ENCODE measurements at places on chromosomes 6 and 20. TPM values are rescaled to one million over a fixed set of nuclear protein-coding genes. Genes with fewer than 3 reads are reported as not detected.

Gene TUBB2B
- 4.3 TPM for total RNA-seq

Gene EDEM2
- total RNA-seq: 51.6 TPM

Gene SAMD10
- total RNA-seq: 2.3 TPM

Gene PPIL1
- total RNA-seq: 17.7 TPM

Gene PI16
- 3.8 TPM for total RNA-seq

Gene TBC1D7
- 17.1 TPM for total RNA-seq

DNA sequence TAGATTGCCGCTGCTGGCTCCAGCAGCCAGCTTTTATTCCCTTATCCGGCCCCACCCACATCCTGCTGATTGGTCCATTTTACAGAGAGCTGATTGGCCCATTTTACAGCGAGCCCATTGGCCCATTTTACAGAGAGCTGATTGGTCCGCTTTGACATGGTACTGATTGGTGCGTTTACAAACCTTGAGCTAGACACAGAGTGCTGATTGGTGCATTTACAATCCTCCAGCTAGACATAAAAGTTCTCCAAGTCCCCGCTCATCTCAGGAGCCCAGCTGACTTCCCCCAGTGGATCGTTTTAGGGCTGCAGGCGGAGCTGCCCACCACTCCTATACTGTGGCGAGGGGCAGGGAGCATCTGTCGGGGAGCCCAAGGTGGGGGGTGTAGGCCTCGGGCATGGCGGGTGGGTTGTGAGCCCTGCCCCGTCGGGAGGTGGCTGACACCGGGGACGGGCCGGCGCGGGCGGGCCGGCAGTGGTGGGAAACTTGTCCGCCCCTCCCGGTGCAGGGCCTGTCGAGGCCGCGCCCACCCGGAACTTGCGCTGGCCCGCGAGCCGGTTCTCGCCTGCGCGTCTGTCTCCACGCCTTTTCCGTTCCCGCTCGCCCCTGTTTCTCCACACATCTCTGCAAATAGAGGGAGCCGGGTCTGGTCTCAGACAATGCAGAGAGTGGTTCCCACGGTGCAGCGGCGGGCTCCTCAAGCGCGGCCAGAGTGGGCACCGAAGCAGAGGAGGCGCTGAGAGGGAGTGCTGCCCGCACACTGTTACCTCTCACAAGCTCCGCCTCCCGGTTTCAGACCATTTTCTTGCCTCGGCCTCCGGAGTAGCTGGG, 86.1 kb upstream of the STMND1 start:
- DNase-seq: peak; percentile 64

- no peak for DNase-seq
Observed at GRCh38 chr20:1846876-1847275, 48.3 kb upstream of the SIRPA start.

- no peak for DNase-seq
Observed at GRCh38 chr20:8532169-8532568, 400.1 kb downstream of the PLCB1 start.

DNA sequence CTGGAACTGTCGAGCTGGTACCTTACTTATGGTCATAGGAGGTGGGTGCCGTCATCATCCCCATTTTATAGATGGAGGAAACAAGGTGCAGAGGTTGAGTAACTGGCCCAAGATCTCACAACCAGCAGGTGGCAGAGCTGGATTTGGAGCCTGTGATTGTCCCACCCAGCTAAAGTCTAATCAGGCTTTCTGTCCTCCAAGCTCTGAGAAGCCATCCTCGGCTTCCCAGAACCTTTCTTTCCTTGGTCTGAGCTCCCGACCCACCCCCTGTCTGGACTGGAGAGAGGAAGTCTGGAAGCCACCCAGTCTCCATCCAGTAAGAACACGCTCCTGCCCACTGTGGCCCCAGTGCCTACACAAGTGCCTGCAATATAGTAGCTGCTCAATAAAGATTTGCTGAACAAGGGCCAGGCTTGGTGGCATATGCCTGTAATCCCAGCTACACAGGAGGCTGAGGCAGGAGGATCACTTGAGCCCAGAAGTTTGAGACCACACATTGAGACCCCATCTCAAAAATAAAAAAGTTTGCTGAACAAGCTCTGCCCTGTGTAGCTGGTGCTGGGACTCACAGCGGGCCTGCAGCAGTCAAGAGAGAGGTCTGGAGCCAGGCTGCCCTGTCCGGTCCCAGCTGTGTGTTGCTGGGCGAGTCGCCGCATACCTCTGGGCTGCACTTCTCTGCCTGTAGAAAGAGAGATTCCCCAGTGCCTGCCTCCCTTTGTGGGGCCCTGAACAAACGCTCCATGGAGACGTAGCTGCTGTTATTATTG, 32.5 kb upstream of the DLGAP4 start:
- DNase-seq: peak; percentile 7

- no peak for DNase-seq
Observed at GRCh38 chr6:85676086-85676729, 33.5 kb upstream of the SYNCRIP start.

DNA sequence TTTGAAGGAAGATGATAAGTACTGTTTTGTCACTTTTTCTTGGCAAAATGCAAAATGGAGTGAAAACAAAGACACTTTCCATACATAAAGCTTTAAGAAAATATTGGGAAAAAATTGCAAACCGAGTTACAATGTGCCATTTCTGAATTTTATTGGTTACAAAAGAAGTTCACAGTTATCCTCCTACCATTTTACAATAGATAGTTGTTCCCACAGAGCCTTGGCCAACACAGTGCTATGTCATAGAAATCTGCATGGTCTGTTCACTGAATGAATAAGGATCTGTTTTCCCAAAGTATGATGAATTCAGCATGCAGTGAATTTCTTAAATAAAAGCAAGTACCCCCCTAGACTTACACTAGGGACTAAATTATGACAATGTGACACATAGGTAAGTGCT, 268.2 kb upstream of the POU3F2 start:
- no peak for DNase-seq

- no peak for DNase-seq
Observed at GRCh38 chr6:93789532-93789931, 370.2 kb upstream of the EPHA7 start.

- no peak for DNase-seq
Observed at GRCh38 chr6:96948631-96949030, 24.1 kb downstream of the KLHL32 start.

DNA sequence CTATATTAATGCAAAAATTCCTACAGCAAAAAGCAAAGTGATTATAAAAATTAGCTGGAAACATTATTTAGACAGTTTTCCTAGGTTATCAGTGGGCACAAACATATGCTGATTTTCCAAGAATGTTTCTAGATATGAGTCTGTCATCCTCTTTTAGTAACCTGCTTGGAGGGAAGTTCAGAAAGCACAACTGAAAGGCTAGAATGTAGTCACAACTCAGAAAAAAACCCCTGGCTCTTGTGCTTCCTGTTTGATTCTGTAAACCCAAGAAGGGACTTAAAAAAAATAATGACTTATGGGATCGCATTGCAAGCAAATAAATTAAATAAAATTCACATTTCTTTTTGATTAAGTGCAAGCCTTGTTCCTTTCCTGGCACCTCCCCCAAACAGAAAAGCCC, 708.4 kb upstream of the EPHA7 start:
- no peak for DNase-seq

DNA sequence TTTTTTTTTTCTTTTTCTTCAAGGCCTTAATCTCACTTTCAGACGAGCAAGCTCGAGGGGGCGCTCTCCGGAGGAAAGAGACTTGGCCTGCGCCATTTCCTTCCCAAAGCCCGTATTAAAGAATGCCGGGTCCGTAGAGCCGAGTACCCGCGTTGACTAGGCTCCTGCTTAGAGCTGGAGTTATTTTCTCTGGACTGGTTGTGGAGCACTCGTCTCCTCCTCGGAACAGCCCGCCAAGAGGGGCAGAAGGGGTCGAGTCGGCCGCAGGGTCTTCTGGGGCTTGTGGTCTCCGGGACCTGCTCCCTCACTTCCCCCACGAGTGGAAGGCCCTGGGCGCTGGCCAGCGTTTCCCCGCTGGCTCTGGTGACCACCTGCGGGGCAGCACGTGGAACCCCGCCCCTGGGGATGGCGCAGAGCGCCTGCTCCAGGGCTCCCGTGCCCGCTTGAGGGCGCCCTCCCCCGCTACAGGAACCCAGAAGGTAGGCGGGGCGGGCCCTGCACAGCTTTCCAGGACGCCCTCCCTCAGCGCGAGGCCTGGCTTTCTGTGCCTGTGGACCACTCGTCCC, 2.7 kb upstream of the MEI4 start:
- DNase-seq: peak; percentile 46

- peak; percentile 36 for DNase-seq
Observed at GRCh38 chr6:168194732-168195567, 115.9 kb upstream of the FRMD1 start.

GRCh38 chr6:125584468-125584939, 164.9 kb upstream of the HEY2 start:
- DNase-seq: no peak

- DNase-seq: peak; percentile 80
Observed at GRCh38 chr6:2353412-2354137, 108.2 kb upstream of the GMDS start.

DNA sequence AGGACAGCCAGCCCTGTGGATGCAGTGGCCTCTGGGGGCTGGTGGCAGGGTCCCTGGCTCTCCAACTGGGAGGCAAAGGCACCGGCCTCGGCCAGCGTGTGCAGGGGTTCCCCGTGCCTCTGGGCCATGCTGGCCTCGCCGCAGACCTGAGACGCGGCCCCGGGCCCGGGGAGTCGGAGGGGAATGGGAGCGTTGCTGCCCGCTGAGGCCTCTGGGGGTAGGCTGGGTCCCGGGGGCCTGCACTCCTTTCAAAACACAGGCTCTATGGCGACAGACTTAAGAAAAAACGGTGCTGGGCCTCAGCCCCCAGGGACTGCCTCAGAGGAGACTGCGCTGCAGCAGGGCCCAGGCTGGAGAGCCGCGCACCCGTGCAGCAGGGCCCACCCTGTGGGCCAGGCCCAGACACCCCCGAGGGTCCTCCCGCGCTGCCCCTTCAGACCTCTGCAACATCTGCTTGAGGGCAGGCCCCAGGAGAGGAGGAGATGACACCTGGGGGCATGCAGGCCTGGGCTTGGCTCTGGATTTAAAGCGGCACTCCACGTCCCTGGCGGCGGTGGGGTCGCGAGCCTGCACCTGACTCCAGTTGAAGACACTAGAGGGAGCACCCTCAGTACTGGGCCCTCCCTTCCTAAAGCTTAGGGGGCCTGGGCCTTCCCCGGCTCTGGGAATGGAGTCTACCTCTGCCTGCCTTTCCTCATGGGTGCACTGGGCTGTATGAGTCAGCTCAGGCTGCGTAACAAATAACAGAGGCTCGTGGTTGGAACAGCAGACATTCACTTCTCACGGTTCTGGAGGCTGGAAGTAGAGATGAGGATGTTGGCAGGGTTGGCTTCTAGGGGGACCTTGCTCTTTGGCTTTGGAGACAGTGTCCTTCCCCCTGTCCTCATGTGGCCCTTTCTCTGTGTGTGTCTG, 117.4 kb upstream of the RPS6KA2 start:
- DNase-seq: no peak

- DNase-seq: peak; percentile 94
Observed at GRCh38 chr6:109073344-109074132, 21.1 kb downstream of the SESN1 start.
